Activated naive CD4-positive, alpha-beta T cell treated with anti-CD3 and anti-CD28 coated beads, Interleukin-2, amount 50 U/mL, for 16 hours (primary cell): ENCODE measurements at places on chromosomes 6 and 20.

GRCh38 chr6:136502786-136503185 is 47.4 kb downstream of the MAP7 start:
- DNase-seq, result no peak

DNA sequence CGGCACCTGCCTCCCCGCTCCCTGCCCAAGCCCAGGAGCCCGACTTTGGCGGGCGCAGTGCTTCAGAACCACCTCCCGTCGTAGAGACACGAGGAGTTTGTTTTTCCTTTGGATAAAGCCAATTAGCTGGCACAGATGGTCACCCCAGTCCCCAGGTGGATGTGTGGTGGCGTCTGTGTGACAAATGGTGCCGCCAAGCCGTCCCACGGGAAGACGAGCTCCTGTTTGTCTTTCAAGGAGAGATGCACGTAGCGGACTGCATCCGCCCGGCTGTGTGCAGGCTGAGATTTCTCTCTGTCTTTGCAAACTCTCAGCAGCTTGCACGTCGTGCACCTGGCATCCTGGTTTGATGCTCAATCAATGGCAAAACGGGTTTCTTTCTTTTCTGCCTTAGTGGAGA is 16.1 kb upstream of the MRGBP start:
- DNase-seq, result no peak

DNA sequence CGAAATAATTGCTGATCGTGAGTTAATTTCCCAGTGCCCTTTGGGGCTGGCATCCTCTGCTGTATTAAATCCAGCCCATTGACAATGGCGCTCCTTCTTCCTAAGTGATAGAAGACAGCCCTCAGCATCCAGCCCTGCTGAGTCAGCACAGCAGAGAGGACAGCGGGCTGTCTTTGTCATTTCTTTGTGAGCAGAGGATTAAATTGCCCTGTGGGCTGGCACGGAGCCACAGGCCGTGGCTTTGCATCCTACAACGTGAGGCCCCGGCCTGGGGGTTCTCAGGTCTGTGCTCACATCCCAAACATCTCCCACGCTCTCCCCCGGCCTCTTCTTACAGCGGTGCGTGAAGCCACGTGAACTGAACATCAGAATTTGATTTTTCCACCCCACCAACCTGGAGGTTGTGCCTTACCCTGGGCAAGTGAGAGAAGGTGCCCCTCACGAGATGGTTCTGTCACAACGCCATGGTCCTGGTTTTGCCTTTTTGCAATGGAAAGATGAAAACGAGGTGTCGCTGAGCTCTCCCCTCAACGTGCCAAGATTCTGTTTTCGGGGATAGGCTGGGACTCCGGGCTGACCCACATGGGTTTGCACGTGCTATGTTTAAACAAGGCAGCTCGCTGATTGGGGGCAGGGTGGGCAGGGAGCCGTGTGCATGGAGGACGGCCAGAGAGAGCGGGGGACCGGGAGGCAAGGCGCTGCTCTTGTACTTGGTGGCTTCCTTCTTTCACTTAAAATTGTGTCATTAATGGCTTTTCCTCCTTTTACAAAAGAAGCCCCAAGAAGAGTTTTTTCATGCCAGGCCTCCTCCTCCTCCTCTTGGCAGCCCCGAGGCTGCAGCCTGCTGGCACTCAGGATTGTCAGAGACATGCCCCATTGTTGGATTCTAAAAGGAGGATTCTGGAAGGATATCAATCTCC is 19.5 kb downstream of the CDH4 start:
- DNase-seq, result no peak

GRCh38 chr20:60976913-60977312 is 275.1 kb upstream of the CDH4 start:
- no peak for DNase-seq

- no peak for DNase-seq
Observed at GRCh38 chr6:38673397-38674165, 29.4 kb downstream of the GLO1 start.

DNA sequence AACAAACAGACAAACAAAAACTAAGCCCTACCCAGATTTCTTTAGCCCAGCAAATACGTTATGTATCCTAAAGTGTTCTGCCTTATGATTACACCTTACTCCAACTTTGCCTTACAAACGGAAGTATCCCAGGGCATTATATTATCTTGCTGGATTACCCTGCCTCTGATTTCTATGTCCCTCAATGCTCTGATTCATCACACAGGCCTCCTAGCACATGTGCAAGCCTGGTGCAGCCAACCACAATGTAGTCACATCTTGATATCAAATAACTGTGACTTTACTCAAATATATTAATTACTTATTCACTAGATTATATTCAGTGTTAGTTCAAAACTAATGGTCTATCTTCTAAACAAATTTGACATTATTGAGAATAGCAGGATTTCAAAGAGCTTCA is 598.6 kb downstream of the TBC1D32 start:
- DNase-seq, result no peak

- DNase-seq, result no peak
Observed at GRCh38 chr6:98124171-98124570, 710.2 kb upstream of the POU3F2 start.

DNA sequence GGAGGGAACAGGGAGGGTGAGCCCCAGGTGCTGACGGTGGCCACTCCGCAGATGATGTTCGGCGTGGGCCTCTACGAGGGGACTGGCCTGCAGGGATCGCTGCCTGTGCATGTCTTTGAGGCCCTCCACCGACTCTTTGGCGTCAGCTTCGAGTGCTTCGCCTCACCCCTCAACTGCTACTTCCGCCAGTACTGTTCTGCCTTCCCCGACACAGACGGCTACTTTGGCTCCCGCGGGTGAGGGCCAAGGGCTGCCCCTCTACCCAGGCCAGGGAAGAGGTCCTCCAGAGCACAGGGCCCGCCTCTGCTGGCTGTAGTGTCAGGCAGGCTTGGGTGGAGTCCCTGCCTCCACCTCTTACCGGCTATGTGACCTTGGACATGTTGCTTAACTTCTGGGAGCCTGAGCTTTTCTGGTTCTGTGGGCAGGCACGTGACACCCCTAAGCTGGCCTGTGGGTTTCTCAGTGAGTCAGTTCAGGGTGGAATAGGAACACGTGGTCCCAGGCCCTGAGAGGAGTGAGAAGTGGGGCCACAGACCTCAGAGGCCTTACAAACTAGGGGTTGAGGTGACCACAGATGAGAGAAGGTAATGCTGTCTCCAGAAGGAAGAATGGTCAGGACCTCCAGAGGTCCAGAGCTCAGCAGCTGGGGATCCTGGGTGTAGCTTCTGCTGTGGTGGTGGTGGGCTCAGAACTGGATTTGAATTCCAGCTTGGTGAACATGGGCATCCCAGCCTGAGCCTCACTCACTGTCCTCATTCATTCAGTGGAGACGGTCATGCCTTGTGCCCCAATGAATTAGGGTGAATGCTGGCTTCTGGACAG is 11.9 kb downstream of the PCIF1 start:
- no peak for DNase-seq

DNA sequence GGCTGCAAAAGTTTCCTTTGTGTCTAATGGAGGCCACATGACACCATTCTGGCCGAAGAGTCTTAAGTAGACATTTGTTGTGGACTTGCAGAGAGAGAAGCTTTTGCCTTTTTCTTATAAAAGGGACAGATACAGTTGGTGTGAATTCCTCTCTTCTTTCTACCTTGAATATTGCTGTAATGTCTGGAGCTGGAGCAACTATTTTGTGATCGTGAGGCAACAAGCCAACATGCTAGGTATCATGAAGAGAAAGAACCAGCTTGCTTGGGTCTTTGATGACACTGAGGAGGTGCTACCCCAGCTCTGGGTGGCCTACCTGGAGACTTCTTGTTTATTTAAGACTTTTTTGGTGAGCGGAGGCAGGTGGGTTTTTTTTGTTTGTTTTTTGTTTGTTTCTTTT is 16.3 kb upstream of the SYNJ2 start:
- no peak for DNase-seq

DNA sequence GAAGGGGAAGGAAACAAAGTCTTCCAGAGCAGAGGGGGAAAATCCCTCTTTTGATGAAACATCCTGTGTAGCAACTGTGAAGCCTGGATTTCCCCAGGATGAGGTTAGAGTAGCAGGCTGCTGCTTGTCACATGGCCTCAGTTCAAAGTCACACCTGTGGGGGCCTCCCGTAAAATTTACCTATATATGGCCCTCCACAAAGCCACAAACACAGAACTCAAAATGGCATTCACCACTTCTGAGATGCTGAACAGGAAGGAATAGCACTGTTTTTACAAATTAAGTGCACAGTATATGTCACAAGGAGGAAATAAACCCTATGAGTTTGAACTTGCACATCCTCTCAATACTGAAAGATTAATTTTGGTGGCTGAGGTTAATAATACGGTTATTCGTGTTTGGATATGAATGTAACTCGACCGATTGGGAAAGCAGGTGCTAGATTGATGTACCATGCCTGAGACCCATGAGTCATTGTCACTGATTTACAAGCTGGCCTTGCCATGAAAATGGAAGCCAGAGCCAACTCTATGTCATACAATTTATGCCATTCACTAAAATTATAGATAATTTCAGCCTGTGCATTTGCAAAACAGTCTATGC is 70.6 kb downstream of the SGK1 start:
- DNase-seq, result peak; percentile 67
